ENCODE measurements at places on chromosomes 16 and 17. TPM values are rescaled to one million over a fixed set of nuclear protein-coding genes. Genes with fewer than 3 reads are reported as not detected.

Gene PMP22
- total RNA-seq: not detected

Gene CDK5R1
- 11.8 TPM for total RNA-seq

Gene FNDC8
- total RNA-seq: not detected

Gene FBXW10B
- 1.4 TPM for total RNA-seq

Gene BBS2
- total RNA-seq: 23.9 TPM

Gene AOC2
- 0.96 TPM for total RNA-seq

Gene MYLK3
- total RNA-seq: under 0.01 TPM

Gene ADAP2
- total RNA-seq: 6.3 TPM

Gene KRTAP4-4
- total RNA-seq: not detected

Gene CD79B
- not detected for total RNA-seq

Gene PRSS27
- total RNA-seq: under 0.01 TPM

Gene ACSM3
- 2.4 TPM for total RNA-seq

Gene LRRC46
- not detected for total RNA-seq
